ENCODE measurements at places on chromosomes 1 and 21.

DNA sequence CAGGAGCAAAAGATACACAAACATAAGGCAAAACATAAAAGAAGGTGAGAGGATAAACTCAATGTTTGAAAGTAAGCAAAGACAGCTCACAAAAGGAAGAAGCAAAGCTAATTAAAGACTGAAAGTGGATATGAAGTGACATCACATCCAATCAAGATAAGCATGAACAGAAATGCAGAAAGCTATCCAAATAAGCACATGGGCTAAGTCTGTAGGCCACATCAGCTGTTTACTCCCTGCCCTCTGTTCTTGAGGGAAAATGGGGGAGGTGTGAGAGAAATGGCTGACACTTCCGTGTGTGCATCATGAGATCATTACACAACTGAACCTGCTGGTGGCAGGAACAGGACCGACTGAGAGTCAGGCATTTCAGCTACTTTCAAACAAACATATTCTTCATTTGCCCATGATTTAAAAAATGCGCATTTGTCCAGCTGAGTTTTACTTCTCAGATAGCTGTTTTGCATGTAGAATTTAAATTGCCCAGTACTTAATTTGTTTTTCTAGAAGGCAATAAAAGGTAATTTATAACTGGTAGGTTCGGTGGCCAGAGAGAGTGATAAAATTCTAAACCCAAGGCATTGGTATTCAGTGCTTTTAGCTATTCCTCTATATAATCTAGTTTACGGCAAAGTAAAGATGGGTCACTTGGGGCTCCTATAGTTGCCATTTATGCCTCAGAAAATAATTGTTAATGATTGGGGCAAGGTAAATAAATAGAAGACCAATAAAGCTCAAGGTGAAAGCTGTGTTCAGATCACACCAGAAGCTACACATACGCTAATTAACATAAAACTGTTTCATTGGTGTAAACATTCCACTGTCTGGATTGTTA lies 27.2 kb upstream of the MAN1A2 start:
- peak; percentile 54 for DNase-seq

GRCh38 chr1:22545141-22545540 lies 18.1 kb upstream of the EPHA8 start:
- no peak for DNase-seq

GRCh38 chr1:87030740-87031690 lies 116.6 kb downstream of the HS2ST1 start:
- DNase-seq: no peak

DNA sequence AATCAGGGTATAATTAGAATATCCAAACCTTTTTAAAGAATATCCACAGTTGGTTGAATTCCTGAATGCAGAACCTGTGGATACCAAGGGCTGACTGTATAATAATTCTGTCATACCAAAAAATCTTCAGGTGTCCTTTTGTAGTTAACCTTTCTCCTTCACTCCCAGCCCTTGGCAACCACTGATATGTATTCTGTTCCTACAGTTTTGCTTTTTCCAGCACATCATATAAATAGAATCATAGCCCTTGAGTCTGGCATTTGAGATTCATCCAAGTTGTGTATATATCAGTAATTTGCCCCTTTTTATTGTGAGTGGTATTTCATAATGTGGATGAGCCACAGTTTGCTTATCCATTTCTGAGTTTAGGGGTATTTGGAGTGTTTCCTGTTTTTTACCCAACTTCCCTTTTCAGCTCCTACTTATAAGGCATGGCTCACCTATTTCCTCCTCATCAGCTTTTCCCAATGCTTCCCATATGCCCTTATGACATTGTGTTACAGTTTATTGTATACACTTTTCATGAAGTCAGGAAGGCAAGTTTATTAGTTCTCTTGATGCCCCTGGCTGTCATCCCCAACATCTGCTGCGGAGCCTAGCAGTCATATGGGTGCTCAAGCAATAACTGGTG lies 35.0 kb upstream of the AGO1 start:
- DNase-seq: no peak

GRCh38 chr21:41616031-41616591 lies 108.2 kb upstream of the TMPRSS2 start:
- peak; percentile 99 for DNase-seq

- DNase-seq: no peak
These were observed 2.5 kb downstream of the TMEM63A start for GRCh38 chr1:225879521-225880221.

- DNase-seq: no peak
These were observed 15.9 kb downstream of the SDC3 start for GRCh38 chr1:30892671-30893073.

GRCh38 chr1:69527273-69527672 lies 40.4 kb upstream of the LRRC7 start:
- DNase-seq: no peak

DNA sequence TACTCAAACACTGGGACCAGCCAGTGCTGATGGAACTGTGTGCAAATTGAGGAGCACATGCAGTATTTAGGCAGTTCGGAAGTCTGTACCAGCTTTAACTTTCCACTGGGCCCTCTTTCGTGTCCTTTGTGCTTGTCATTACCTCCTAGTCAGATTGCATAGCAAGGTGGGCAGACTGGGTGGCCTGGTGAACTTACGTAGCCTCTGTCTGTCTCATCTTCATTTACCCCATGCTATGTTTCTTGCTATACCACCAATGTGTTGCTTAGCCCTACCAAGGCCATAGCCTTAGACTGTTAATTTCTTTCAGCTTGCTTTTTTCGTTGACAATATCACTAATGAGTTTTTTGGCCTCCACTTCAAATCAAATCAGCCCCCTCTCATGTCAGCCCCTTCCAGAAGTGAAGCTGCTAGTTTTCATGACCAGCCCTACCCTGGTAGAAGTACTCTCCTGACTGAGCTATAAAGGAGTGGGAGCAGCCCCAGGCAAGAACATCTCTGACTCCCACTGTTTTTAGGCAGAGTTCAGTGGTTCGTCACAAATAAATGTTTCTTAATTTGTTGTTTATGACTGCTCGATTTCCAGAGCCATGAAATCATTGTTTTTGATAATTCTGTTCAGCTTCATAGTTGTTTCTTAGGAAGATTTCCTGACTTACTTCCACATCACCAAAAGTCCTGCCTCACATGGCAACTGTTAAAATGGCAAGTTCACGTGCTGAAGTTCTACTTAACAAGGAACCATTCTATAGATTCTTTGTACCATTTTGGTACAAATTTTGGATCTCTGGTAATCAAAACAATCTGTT lies 19.3 kb downstream of the PRKACB start:
- DNase-seq: no peak
